Endodermal cell (in vitro differentiated cells): ENCODE measurements at places on chromosomes 13 and 19. TPM values are rescaled to one million over a fixed set of nuclear protein-coding genes. Genes with fewer than 3 reads are reported as not detected.

The PSG7 gene
- total RNA-seq = not detected in 2 replicates

The SLC6A16 gene
- 1.8 and 3.3 TPM in 2 replicates for total RNA-seq

- peaks cover 6% of the 10 kb centered on the region for H3K27me3 ChIP-seq
- no peaks in the 10 kb centered on the region for H3K36me3 ChIP-seq
- no peak for DNase-seq
- no peak overlapping the region for H3K4me3 ChIP-seq
Observed at GRCh38 chr13:24162604-24163003, 2.1 kb downstream of the SPATA13 start.

DNA sequence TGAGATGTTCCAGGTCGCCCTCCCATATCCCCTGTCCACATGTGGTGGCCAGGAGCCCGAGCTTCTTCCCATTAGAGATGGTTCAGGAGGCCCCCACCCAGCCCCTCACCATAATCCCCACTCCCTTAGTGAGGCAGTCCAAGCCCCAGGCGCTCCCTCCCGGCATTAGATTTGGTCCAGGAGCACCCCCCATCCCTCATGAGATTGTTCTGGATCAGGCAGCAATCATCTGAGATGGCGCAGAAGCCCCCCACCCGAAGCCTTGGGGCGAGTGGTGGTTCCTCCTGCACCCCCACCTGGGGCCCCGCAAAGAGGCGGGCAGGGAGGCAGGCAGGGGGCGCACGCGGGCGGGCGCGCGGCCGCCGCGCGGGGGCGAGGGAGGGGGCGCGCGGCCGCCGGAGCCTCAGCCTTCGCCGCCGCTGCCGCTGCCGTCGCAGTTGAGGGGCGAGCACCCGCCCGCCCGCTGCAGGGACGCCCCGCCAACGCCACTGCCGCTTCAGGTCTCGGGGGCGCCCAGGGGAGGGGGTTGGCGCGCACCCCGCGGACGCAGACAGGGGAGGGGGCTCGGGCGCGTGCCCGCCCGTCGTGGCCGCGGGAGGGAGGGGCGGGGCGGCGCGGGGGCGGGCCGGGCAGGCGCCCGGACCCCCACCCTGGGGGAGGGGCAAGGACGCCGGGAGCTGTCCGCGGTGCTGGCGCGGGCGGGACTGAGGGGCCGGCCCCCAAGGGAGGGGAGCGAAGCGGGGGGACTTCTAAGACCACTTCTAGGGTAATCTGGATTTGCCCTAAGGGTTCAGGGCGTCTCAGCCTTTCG lies 46.4 kb upstream of the SHKBP1 start:
- no peak overlapping the region for H3K27ac ChIP-seq
- peaks cover 14% of the 10 kb centered on the region for H3K27me3 ChIP-seq
- no peaks in the 10 kb centered on the region for H3K4me1 ChIP-seq
- H3K4me3 ChIP-seq = no peak overlapping the region

The DIAPH3 gene
- 25.2 and 25.7 TPM in 2 replicates for total RNA-seq

The GAPDHS gene
- total RNA-seq = not detected in 2 replicates

DNA sequence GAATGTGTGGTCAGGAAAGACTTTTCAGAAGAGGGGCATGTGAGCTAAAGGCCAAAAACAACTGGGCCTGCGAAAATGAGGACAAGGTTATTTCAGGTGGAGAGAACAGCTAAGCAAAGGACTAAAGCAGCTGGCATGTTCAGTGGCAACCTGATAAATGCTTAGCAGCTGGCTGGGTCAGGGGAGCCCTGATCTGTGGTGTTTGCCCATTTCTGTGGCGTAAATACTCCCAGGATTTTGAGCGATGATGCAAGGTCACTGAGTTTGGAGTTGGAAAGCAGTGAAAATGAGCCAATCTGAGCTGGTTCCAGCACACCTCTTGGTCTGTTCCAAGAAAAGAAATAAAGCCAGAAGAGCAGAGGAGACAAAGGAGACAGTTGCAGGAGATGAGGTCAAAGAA lies 704.3 kb downstream of the UQCRFS1 start:
- no peak overlapping the region for H3K27ac ChIP-seq
- no peaks in the 10 kb centered on the region for H3K27me3 ChIP-seq
- H3K4me3 ChIP-seq = no peak overlapping the region
- no peak for DNase-seq
- no peaks in the 10 kb centered on the region for H3K36me3 ChIP-seq

DNA sequence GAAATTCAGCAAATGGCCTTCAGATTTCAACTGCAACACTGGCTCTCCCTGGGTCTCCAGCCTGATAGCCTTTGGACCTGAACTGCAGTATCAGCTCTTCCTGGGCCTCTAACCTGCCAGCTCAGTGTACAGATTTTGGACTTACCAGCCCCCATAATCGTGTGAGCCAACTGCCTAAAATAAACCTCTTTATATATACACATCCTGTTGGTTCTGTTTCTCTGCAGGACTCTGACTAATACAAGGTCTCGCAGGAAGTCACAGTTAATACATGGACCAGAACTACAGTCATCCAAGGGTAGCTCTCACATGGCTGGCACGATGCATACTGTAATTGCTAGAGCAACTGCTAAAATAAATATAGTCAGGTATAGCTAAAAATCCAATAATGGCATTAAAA lies 85.1 kb downstream of the KATNAL1 start:
- H3K27ac ChIP-seq = no peak overlapping the region
- peaks cover 42% of the 10 kb centered on the region for H3K36me3 ChIP-seq
- no peaks in the 10 kb centered on the region for H3K4me1 ChIP-seq
- no peak overlapping the region for H3K4me3 ChIP-seq

The SBK3 gene
- 1.2 to 1.5 TPM (median 1.4 TPM) in 3 replicates for total RNA-seq

- peak overlapping the region; percentile 32 for H3K27ac ChIP-seq
- no peak for DNase-seq
- H3K36me3 ChIP-seq = peaks cover 30% of the 10 kb centered on the region
- H3K4me3 ChIP-seq = no peak overlapping the region
- no peaks in the 10 kb centered on the region for H3K4me1 ChIP-seq
Observed at GRCh38 chr19:3536429-3537100, 2.4 kb upstream of the TEKTIP1 start.

The KBTBD6 gene
- total RNA-seq = 8.5 TPM in 2 replicates

The IQCN gene
- total RNA-seq = 3.0 to 4.3 TPM (median 3.3 TPM) in 3 replicates

- H3K4me3 ChIP-seq = no peak overlapping the region
- no peak for DNase-seq
- no peaks in the 10 kb centered on the region for H3K36me3 ChIP-seq
- no peaks in the 10 kb centered on the region for H3K27me3 ChIP-seq
- no peak overlapping the region for H3K27ac ChIP-seq
Observed at GRCh38 chr13:80524447-80525215, 183.7 kb upstream of the SPRY2 start.

- DNase-seq = no peak
- H3K4me3 ChIP-seq = no peak within 1 kb of the TSS
- no peak within 1 kb of the TSS for H3K27ac ChIP-seq
- H3K4me1 ChIP-seq = no peaks in the 10 kb centered on the region
- H3K36me3 ChIP-seq = no peaks in the 10 kb centered on the region
- H3K27me3 ChIP-seq = peaks cover 14% of the 10 kb centered on the region
Observed at GRCh38 chr19:14027856-14028450, at the start of gene RLN3. TSS of gene RLN3 (plus strand) at chr19:14028148. CDS start at chr19:14028205, 57 bp downstream.

- H3K27ac ChIP-seq = no peak overlapping the region
- H3K27me3 ChIP-seq = no peaks in the 10 kb centered on the region
- peaks cover 8% of the 10 kb centered on the region for H3K36me3 ChIP-seq
- DNase-seq = no peak
- H3K4me3 ChIP-seq = no peak overlapping the region
Observed at GRCh38 chr13:39688278-39688677, 32.8 kb downstream of the COG6 start.

The LRRC4B gene
- 5.4 to 7.0 TPM (median 6.7 TPM) in 3 replicates for total RNA-seq

- no peaks in the 10 kb centered on the region for H3K36me3 ChIP-seq
- H3K4me1 ChIP-seq = peaks cover 3% of the 10 kb centered on the region
- H3K27me3 ChIP-seq = no peaks in the 10 kb centered on the region
- H3K27ac ChIP-seq = no peak overlapping the region
Observed at GRCh38 chr19:3451451-3451866, 28.9 kb downstream of the SMIM24 start.

GRCh38 chr19:10226376-10227025 lies 4.6 kb downstream of the S1PR2 start:
- H3K27me3 ChIP-seq = no peaks in the 10 kb centered on the region
- peak overlapping the region; percentile 81 for H3K27ac ChIP-seq
- no peak overlapping the region for H3K4me3 ChIP-seq
- no peak for DNase-seq

DNA sequence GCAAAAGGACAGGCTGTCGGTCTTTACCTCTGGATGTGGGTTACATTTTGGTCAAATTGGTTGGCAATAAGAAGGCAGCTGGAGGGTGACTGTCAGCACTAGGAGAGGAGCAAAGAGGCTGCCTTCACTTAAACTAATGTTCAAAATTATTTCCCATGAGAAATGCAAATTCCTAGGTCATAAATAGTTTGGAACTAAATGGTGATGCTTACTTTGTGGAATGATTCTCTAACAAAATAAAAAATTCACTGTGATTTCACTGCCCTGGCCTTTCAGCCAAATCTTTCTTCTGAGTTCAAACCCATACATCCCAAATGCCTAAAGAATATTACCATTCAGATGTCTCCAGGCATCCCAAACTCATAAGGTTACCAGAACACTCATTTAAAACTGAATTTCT lies 25.0 kb upstream of the OXGR1 start:
- peaks cover 10% of the 10 kb centered on the region for H3K27me3 ChIP-seq
- H3K36me3 ChIP-seq = no peaks in the 10 kb centered on the region
- H3K4me1 ChIP-seq = no peaks in the 10 kb centered on the region
- H3K4me3 ChIP-seq = no peak overlapping the region
- H3K27ac ChIP-seq = no peak overlapping the region

The LGALS14 gene
- total RNA-seq = 0.77 TPM in 1 of 2 replicates, not detected in the other

DNA sequence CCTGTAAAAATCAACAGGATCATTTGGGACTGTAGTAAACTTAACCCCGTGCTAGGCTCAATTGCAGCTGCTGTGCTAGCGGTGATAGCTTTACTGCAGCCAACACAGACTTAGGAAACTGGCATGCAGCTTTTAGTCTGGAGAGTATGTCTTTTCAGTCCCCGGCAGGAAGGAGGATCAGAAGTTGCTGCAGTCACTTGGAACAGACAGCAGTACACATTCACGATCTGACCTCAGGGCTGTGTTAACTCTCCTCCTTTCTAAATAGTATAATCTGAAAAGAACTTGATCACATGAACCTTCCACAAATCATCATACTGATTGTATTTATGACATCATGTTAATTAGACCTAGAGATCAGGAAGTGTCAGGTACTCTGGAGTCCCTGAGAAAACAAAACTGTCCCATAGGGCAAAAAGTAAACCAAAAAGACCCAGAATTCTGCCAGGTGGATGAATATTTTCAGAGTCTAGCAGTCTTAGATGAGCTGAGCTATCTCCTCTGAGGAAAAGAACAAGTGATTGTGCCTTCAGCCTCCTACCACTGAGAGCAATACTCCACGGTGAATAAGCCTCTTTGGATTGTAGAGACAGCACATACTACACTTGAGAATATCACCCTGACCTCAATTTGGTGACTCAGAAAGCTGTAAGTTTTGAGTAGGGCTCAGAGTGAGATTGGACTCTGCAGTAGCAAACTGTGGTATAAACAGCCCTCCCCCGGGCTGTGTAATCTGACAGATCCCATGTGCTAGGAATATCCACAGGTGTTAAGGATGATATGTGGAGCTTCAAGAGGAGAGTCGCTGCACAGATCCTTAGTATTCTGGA lies 181.0 kb upstream of the GPR12 start:
- peaks cover 8% of the 10 kb centered on the region for H3K27me3 ChIP-seq
- no peaks in the 10 kb centered on the region for H3K4me1 ChIP-seq
- no peak overlapping the region for H3K27ac ChIP-seq
- H3K36me3 ChIP-seq = no peaks in the 10 kb centered on the region
- DNase-seq = peak; percentile 29
- no peak overlapping the region for H3K4me3 ChIP-seq

The TTC9B gene
- total RNA-seq = not detected in 3 replicates

DNA sequence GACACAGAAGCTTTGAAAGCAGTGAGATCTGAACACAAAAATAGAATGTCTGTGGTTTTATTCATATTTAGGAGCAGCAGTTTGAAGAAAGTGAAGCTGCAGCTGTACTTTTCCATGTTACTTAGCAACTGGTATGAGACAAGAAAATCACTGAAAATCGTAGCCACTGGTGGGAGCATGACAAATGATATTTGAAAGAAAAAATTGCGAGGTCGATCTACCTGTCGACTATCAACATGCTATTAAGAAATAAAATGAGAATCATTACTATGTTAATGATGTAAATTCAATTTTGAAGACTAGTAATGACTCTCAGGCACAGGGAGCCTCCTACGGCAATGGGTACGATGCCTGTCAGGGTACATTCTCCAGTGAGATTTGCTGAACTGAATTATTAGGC lies 436.4 kb downstream of the SLITRK5 start:
- no peak overlapping the region for H3K4me3 ChIP-seq
- no peak for DNase-seq
- no peaks in the 10 kb centered on the region for H3K36me3 ChIP-seq
- no peaks in the 10 kb centered on the region for H3K27me3 ChIP-seq

DNA sequence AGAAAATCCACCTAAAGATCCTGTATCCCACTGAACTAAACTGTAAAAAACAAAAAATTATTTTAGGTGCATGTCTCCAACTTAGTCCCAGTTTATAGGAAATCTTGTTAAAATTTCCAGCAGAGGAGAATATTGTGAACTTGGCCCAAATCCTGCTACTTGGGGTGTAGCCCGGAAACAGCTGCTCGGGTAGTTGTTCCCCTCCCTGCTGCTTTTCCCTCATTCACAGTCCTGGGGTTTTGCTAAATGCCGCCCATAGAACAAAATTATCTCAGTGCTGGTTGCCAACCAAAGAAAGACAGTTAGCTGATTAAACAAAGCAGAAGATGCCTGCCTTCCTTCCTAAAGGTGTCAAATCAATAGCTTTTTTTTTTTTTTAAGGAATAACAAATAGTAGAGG lies 330.5 kb upstream of the KLF12 start:
- no peak overlapping the region for H3K4me3 ChIP-seq
- peaks cover 3% of the 10 kb centered on the region for H3K4me1 ChIP-seq
- no peaks in the 10 kb centered on the region for H3K27me3 ChIP-seq
- H3K36me3 ChIP-seq = no peaks in the 10 kb centered on the region
- no peak for DNase-seq

GRCh38 chr13:95698047-95698749 lies 21.3 kb downstream of the DNAJC3 start:
- H3K27me3 ChIP-seq = no peaks in the 10 kb centered on the region
- no peaks in the 10 kb centered on the region for H3K4me1 ChIP-seq
- no peak overlapping the region for H3K4me3 ChIP-seq
- no peak overlapping the region for H3K27ac ChIP-seq

The OR7D2 gene
- 0.40 and 0.41 TPM in 2 replicates for total RNA-seq

DNA sequence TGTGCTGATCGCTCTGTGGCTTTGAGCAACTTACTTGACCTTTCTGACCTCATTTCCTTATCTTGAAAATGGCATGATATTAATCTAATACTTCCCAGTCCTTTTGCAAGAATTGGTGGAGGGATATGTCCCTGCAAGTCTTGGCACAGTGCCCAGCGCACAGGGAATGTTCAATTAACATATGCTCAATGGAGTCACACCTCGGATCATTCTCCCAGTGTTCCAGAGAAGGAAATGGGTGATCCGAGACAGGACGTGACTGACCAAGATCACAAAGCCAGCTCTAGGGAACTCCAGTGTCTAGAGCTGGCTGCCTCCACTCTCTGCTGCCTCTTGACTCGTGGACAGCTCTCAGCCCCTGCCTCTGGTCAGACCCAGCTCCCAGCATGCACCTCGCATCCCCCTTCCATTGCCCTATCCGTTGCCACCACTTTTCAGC lies 3.6 kb downstream of the CDC42EP5 start:
- H3K4me3 ChIP-seq = no peak overlapping the region
- H3K27me3 ChIP-seq = peaks cover 33% of the 10 kb centered on the region
- no peak overlapping the region for H3K27ac ChIP-seq
- no peaks in the 10 kb centered on the region for H3K4me1 ChIP-seq

The VSIG10L gene
- 11.4 and 11.5 TPM in 2 replicates for total RNA-seq

GRCh38 chr13:84080748-84081530 lies 198.7 kb upstream of the SLITRK1 start:
- H3K4me1 ChIP-seq = no peaks in the 10 kb centered on the region
- no peaks in the 10 kb centered on the region for H3K27me3 ChIP-seq
- no peak overlapping the region for H3K4me3 ChIP-seq
- H3K36me3 ChIP-seq = no peaks in the 10 kb centered on the region
- no peak overlapping the region for H3K27ac ChIP-seq

The PSPN gene
- total RNA-seq = 1.8 and 1.9 TPM in 2 replicates

The FCER2 gene
- total RNA-seq = not detected in 3 replicates

The PGLYRP2 gene
- total RNA-seq = not detected in 2 replicates
